ENCODE measurements at places on chromosomes 2 and 18.

- peak; percentile 48 for DNase-seq
These were observed 266.6 kb upstream of the CYP26B1 start for GRCh38 chr2:72414137-72414760.

DNA sequence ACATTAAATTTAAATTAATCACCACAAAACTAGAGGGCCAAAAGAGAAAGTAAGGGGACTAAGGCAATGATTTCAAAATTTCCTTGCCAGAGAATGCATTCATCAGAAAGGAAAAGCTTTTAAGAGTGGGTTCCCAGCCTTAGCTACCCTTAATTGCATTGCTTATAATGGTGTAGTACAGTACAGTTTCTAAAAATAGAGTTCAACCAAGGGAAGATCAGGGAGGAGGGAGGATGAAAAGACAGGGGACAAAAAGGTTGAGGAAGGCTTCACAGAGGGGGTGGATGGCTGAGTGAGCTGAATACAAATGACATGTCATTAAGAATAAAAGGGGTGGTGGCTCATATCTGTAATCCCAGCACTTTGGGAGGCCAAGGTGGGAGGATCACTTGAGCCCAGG is 119.9 kb downstream of the RBMS1 start:
- no peak for DNase-seq

- DNase-seq: no peak
These were observed 1963.8 kb upstream of the CELF4 start for GRCh38 chr18:39529358-39529757.

DNA sequence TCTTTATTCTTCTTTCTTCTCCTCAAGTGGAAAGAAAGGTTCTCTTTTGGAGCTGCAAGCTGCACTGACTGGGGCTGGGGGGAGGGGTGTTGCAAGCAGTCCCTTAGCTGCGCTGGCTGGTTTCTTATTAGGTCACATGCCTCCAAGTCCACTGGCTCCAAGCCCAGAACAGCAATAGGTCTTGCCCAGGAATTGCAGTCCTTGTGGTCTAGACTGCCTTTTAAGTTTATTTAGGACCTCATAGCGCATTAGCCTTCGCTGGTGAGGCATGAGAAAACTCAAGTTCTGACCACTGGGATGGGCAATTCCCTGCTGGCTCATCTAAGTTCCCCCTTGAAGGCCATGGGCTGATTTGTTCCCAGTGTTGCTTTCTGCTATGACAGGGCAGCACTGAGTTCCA is 138.6 kb upstream of the SCN7A start:
- no peak for DNase-seq
